ENCODE measurements at places on chromosomes 2 and 18. TPM values are rescaled to one million over a fixed set of nuclear protein-coding genes. Genes with fewer than 3 reads are reported as not detected.

- no peaks in the 10 kb centered on the region for H3K4me1 ChIP-seq
- H3K27me3 ChIP-seq: no peaks in the 10 kb centered on the region
- no peaks in the 10 kb centered on the region for H3K36me3 ChIP-seq
- no peak for DNase-seq
- no peak overlapping the region for H3K27ac ChIP-seq
These were observed 408.7 kb upstream of the KCNH7 start for GRCh38 chr2:163247156-163247846.

DNA sequence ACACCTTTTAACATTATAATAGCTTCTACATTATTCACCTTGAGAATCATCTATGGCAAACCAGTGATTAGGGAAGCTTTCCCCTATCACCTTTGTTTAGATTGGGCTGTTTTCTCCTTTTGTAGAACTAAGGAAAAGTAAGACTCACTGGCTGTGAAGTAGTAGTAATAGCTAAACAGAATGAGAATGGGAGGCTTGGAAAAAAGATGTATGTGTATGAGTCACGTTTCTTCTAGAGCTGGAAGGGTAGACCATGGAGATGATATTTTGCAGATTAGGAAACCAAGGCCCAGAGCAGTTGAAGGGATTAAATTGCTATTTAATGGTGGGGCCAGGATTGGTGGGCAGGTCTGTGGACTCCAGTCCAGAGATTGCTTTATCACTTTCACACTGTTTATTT, 214.5 kb downstream of the MCFD2 start:
- no peak for DNase-seq
- peaks cover 9% of the 10 kb centered on the region for H3K27me3 ChIP-seq
- H3K36me3 ChIP-seq: no peaks in the 10 kb centered on the region
- H3K4me1 ChIP-seq: peaks cover 39% of the 10 kb centered on the region
- H3K4me3 ChIP-seq: no peak overlapping the region

MYCN gene
- total RNA-seq: not detected

DNA sequence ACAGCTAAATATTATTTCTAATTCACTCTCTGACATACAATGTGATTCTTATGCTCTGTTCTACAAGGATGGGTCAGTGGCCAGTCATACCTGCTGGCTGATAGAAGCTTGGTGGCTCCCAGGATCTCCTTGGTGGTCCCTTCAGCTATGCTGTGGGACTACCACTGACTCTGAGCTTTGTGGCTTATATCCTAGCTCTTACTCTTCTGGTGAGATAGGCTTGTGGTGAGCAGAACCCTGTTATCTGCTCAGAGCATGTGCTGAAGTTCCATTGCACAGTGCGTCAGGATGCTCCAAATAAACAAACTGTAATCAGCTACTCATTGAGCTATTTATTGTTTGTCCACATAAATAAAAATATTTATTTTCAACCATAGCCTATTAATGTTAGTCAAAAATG, 51.7 kb downstream of the MFSD6 start:
- no peaks in the 10 kb centered on the region for H3K27me3 ChIP-seq
- H3K4me1 ChIP-seq: peaks cover 9% of the 10 kb centered on the region
- H3K4me3 ChIP-seq: no peak overlapping the region
- no peak for DNase-seq

DNA sequence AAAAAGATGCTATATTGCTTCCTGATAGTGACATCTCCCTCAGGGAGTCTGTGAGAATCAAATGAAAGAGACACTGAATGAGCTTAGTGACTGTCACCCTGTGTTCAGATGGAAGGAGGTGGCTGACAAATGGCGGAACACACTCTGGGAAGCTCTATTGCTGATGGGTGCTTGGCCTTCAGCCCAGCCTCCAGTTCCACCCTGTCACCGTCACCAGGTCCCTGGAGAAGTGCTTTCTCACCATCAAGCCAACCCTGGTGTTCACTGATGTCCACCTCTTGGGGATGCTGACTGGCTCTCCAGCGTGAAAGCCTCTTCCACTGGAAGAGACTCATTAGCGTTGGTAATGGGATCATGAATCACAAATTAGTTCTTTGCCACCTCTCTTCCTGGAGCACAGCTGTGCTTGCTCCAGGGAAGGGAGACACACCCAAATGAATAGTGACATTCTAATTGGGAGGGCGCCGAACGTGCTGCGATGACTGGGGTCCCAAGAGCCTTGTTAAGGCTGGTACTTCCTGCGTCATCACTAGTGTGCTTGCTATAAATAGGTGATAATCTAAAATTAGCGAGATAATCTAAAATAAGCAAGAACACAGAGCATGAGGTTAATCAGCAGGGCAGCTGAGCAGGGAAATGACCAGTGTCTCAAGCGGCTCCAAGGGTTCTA, 154.0 kb downstream of the CLIP4 start:
- H3K36me3 ChIP-seq: no peaks in the 10 kb centered on the region
- H3K4me1 ChIP-seq: no peaks in the 10 kb centered on the region
- no peak for DNase-seq
- H3K4me3 ChIP-seq: no peak overlapping the region

DNA sequence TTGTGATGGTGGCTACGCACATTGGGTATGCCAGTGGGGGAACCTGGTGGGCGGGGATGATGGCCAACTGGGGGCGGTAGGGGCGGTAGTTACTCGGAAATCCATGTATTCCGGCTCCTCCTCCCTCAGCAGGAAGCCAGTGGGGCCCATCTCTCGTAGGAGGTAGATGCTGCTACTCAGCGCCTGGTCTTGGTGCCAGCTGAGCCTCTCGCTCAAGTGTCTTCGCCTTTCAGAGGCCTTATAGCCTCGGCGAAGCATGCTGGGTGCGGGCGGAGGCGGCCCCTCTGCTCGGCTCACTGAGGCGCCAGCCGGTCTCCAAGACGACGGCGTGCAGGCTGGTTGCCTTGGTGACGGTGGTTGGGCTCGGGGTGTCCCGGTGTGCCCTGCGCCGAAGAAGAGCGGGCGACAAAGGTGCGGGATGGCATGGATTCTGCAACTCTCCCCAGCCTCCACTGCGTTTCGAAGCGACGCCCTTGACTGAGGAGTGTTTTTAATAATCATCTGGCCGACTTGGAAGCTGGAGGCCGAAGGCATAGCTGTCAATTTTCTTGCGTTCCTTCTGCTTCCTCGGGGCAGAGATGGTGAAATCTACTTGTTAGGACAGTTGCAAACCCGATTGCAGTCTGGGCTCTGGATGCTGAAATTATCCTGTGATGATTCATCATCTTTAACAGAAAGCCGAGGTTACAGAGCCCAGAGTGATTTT, at the start of gene ZSWIM2:
Gene ZSWIM2, minus strand, starts transcription at position 298 of the 706 bp plus-strand sequence. Its CDS starts 40 bp downstream, at position 258.
- no peak within 1 kb of the TSS for H3K27ac ChIP-seq
- H3K4me3 ChIP-seq: peak within 1 kb of the TSS; percentile 26
- H3K27me3 ChIP-seq: peaks cover 20% of the 10 kb centered on the region
- peaks cover 7% of the 10 kb centered on the region for H3K4me1 ChIP-seq
- DNase-seq: peak; percentile 11

VWA3B gene
- total RNA-seq: not detected

DNA sequence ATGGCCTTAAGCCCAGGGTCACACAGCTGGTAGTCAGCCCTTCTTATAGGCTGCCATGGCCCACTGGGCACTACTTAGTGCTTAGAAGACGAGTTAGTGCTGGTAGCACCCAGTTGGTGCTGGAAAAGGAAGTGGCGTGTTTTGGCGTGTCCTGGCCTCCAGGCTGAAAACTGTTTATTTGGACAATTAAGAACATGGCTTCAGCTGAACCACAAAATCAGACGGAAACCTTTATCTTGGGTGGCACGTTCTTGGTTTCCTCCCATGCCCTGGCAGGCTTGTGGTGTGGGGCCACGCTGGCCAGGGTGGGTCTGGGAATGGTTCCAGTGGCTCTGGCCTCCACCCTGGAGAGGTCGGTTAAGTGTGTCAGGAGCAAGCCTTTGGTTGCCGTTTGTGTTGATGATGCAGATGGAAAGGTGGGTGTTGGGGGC, 141.5 kb upstream of the HAAO start:
- H3K36me3 ChIP-seq: no peaks in the 10 kb centered on the region
- no peak for DNase-seq
- H3K4me1 ChIP-seq: no peaks in the 10 kb centered on the region
- H3K4me3 ChIP-seq: no peak overlapping the region

ATG4B gene
- total RNA-seq: 117 TPM

SCN7A gene
- total RNA-seq: not detected

TCF23 gene
- not detected for total RNA-seq

- no peak overlapping the region for H3K27ac ChIP-seq
- no peak for DNase-seq
- H3K4me3 ChIP-seq: no peak overlapping the region
- no peaks in the 10 kb centered on the region for H3K36me3 ChIP-seq
- H3K27me3 ChIP-seq: no peaks in the 10 kb centered on the region
- no peaks in the 10 kb centered on the region for H3K4me1 ChIP-seq
These were observed 282.0 kb downstream of the RPRM start for GRCh38 chr2:153196378-153197058.

SCYGR4 gene
- not detected for total RNA-seq

GRCh38 chr2:37600735-37601134, 70.7 kb downstream of the CDC42EP3 start:
- no peak overlapping the region for H3K4me3 ChIP-seq
- H3K27ac ChIP-seq: no peak overlapping the region
- H3K27me3 ChIP-seq: peaks cover 9% of the 10 kb centered on the region
- DNase-seq: no peak
- peaks cover 38% of the 10 kb centered on the region for H3K4me1 ChIP-seq
